ENCODE measurements at places on chromosomes 7 and 10. TPM values are rescaled to one million over a fixed set of nuclear protein-coding genes. Genes with fewer than 3 reads are reported as not detected.

DNA sequence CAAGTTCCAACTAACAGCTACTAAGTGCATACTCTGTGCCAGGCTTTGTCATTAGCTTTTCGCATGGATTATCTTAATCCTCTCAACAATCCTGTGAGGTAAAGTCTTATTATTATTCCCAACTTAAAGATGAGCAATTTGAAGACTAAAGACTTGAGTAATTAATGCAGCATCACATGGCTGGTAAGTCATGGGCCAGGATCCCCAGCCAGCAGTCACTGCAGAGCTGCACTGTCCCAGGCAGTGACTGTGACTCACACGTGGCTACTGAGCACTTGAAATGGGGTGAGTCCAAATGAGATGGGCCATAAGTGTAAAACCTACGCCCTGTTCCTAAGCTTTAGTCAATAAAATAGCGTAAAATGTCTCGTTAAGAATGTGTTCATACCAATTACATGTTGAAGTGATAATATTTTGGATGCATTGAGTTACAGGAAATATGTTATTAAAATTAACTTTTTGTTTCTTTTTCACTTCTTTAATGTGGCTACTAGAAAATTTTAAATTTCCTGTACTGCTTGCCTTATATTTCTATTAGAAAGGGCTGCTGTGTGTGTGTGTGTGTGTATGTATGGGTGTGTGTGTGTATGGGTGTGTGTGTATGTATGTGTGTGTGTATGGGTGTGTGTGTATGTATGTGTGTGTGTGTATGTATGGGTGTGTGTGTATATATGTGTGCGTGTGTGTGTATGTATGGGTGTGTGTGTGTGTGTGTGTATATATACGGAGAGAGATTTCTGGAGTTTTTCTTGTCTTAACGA lies 756.3 kb downstream of the AUTS2 start:
- no peak for DNase-seq

- DNase-seq: no peak
Observed at GRCh38 chr7:105585850-105586500, 4.7 kb upstream of the EFCAB10 start.

GRCh38 chr7:24817339-24817738 lies 60.1 kb upstream of the GSDME start:
- DNase-seq: no peak

Gene CLRN3
- total RNA-seq: not detected

Gene PODXL
- 1.5 TPM for total RNA-seq

Measured in Karpas-422 (cell line).